Large intestine (tissue), 12 donors: ENCODE measurements at places on chromosomes 16 and 17. TPM values are rescaled to one million over a fixed set of nuclear protein-coding genes. Genes with fewer than 3 reads are reported as not detected.

DNA sequence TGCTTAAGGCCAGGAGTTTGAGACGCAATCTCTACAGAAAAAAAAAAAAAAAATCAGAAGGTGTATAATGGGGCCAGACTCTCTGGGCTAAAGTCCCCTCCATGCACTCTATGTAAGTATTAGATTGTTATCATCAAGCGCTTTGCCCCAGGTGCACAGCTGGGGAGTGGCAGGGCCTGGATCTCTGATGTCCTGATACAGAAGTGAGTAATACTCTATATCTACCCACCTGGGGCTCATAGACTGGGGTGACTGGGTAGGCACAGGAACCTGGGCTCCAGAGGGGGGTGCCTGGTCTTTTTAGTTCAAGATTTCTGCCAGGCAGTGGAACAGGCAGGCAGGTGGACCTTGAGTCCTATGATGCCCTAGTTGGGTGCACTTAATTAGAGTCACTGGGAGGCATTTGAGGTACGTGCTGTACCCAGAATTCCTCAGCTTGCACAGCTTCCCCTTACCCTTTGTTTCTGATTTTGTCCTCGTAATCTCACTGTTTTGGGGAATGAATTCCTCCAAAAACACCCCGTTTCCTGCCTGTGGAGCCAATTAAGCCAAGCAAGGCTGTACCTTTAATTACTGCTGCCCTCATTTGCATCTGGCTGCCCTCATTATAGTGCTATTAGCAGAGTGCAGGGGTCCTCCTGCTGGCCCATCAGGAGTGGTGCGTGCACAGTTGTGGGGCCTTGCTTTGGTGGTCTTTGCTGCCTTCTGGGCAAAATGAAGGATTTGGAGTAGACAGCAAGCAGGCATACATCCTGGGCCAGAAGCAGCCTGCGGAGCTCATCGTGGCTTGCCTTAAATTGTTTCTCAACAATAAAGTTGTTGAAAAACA is 239.0 kb downstream of the SNX29 start:
- no peak for DNase-seq

- no peak for DNase-seq
These were observed 14.4 kb downstream of the SLC38A7 start for GRCh38 chr16:58670177-58670576.

DNA sequence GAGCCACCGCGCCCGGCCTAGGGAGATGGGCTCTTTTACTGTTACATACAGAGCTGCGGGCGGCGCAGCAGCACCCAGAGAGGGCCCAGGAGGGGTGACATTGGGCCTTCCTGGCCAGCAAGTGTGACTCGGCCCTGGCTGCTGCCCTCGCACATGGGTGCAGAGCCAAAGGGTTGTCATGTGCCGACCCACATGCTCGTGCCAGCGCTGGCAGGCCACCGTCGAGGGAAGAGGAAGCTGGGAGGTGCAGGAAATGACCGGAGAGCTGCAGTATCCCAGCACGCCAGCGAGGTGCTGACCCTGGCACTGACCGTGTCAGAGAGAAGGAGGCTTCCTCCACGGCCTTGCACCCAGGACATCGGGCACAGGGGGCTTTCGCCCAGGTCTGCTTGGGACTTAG is 8.0 kb downstream of the ENDOV start:
- DNase-seq, result no peak

- DNase-seq, result no peak
These were observed 483.1 kb upstream of the ZFHX3 start for GRCh38 chr16:73531021-73531420.

DNA sequence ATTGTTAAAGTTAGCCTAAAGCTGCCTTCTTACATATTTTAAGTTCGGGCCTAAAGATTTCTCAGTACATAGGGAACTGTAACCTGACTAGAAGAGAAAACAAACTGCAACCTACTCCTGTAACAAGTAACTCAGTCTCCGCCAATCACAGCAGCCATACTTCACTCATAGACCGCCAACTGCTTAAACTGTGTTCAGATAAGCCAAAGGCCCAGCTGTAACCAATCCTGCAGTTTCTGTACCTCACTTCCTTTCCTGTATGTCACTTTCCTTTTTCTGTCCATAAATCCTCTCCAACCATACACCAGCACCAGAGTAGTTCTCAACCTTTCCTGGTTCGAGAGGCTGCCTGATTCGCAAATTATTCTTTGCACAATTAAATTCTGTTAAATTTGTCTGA is 41.5 kb downstream of the GLG1 start:
- no peak for DNase-seq

GRCh38 chr17:76243826-76244679 is 3.8 kb upstream of the RNF157 start:
- no peak for DNase-seq

- DNase-seq, result no peak
These were observed 7.8 kb downstream of the KRT28 start for GRCh38 chr17:40791787-40792436.

GRCh38 chr17:72887917-72888316 is 204.6 kb downstream of the SLC39A11 start:
- DNase-seq, result no peak

- no peak for DNase-seq
These were observed 85.1 kb downstream of the SLC39A11 start for GRCh38 chr17:73007407-73007806.

DNA sequence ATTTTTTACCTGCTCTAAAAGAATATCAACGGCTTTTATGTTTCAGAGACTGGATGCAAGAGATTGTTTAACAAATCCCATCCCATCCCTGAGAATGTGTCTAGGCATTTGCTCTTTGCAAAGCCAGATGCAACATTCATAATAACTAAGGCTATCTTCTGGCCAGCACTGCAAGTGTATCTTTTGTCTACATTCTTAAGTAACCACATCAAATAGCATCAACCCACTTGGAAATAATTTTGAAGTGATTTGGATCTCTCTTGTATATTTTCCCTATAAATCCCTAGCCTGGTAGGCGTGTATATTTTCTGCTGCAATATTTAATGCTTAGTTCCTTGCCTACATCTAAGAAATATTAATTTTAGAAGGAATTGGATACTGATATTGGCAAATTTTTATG is 64.3 kb downstream of the PIGL start:
- no peak for DNase-seq

DNA sequence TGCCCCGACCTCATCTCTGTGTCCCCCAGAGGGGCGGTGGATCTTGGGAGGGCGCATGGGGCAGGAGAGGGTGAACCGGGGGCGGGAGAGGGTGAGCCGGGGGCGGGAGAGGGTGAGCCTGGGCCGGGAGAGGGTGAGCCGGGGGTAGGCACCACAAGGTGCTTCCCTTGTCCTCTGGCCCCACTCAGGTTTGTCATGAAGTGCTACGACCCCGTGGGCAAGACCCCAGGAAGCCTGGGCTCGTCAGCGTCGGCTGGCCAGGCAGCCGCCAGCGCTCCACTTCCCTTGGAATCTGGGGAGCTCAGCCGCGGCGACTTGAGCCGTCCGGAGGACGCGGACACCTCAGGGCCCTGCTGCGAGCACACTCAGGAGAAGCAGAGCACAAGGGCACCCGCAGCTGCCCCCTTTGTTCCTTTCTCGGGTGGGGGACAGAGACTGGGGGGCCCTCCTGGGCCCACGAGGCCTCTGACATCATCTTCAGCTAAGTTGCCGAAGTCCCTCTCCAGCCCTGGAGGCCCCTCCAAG is 18.9 kb downstream of the ASPSCR1 start:
- DNase-seq, result no peak

- DNase-seq, result no peak
These were observed 62.0 kb downstream of the SPACA3 start for GRCh38 chr17:33053676-33054075.

- no peak for DNase-seq
These were observed 1.2 kb downstream of the MAPK7 start for GRCh38 chr17:19379361-19380065.

GRCh38 chr17:9009737-9010136 is 11.6 kb upstream of the NTN1 start:
- DNase-seq, result no peak

GRCh38 chr16:9081843-9082242 is 9.6 kb upstream of the HAPSTR1 start:
- DNase-seq, result no peak

DNA sequence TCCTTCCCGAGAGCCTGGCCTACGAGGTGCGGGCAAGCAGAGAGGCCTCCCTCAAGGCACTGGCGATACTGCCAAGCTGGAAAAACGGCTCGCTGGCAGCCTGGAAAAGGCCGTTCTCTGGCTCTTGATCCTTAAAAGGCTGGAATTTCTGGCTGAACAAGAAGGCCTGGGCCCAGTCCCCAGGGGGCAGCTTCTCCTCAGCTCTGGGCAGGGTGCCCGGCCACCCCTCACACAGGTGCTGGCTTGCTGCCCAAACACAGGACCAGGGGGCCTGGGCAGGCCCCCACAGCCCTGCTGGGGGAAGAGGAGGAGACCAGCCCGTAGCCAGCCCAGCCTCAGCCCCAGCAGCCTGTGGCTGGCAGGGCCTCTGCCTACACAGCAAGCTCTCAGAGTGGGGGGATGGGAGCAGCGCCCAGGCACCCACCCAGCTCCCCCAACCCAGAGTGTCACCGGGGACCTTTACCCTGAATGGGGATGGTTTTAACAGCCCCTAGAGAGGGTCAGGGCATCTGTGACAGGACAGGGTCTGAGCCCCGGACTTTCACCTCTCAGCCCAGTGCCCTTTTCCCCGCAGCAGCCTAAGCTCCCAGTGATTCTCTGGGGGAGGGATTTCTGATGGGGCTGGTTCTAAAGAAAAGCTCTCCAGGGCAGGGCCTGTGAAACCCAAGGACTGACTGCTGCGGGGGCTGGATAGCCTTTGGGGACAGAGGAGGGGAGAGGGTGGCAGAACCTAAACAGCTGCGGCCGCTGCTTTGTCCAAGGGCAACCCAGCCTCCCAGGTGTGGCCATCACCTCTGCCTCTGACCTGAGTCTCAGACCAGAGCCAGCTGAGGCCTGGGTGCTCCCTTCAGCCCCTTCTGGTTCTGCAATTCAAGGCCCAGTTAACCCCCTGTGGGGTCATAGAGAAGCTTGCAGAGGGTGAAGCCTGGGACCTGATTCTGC is 38.6 kb upstream of the TOB1 start:
- peak; percentile 90 for DNase-seq

DNA sequence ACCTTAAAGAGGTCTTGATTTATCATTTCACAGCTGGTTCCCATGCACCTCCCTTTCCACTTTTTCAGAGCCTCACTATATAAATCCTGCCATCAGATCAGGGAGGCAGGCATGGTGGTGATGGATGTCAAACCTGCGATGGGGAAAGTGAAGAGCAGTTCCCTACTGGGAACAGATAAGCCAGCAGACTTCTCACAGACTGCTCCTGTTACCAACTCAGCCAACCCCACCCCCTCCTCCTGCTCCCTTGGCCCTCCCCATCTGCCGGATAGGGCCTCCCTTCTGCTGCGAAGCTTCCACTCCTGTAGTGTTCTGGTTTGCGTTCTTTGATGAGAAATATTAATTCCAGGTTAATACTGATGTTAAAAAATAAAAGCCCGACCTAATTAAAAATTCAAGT is 232.1 kb downstream of the STX8 start:
- no peak for DNase-seq

The PROCA1 gene
- polyA plus RNA-seq, result 5.7 TPM

The CDRT15 gene
- polyA plus RNA-seq, result 0.34 TPM

The KRTAP9-8 gene
- polyA plus RNA-seq, result not detected

The CTRL gene
- 0.87 TPM for polyA plus RNA-seq

The NACA2 gene
- 0.81 TPM for polyA plus RNA-seq

The HSF4 gene
- polyA plus RNA-seq, result 8.2 TPM

The WNT9B gene
- not detected for polyA plus RNA-seq

The KRTAP16-1 gene
- polyA plus RNA-seq, result not detected

The KRTAP3-1 gene
- polyA plus RNA-seq, result not detected

The EVPL gene
- 63.2 TPM for polyA plus RNA-seq

The TSPAN10 gene
- polyA plus RNA-seq, result 1.2 TPM
